ENCODE measurements at places on chromosomes 5 and 9.
A peak's percentile ranks its signal among the peaks of the same experiment; 100 is the strongest.

GRCh38 chr9:2116073-2116472 lies 100.9 kb downstream of the SMARCA2 start:
- peak; percentile 4 for DNase-seq
- H3K36me3 ChIP-seq, result peaks cover 29% of the 10 kb centered on the region
- no peak overlapping the region for H3K4me3 ChIP-seq
- H3K27me3 ChIP-seq, result no peaks in the 10 kb centered on the region
- H3K4me1 ChIP-seq, result no peaks in the 10 kb centered on the region
- no peak overlapping the region for H3K27ac ChIP-seq

GRCh38 chr9:111601237-111602018 lies 2.0 kb upstream of the PTGR1 start:
- H3K4me3 ChIP-seq, result no peak overlapping the region
- no peak overlapping the region for H3K27ac ChIP-seq
- H3K4me1 ChIP-seq, result peaks cover 21% of the 10 kb centered on the region
- peaks cover 43% of the 10 kb centered on the region for H3K27me3 ChIP-seq
- DNase-seq, result no peak
- no peaks in the 10 kb centered on the region for H3K36me3 ChIP-seq

- no peak overlapping the region for H3K4me3 ChIP-seq
- DNase-seq, result no peak
- H3K27ac ChIP-seq, result no peak overlapping the region
- no peaks in the 10 kb centered on the region for H3K36me3 ChIP-seq
Measured at GRCh38 chr5:151664694-151665585, 21.8 kb downstream of the SPARC start.

DNA sequence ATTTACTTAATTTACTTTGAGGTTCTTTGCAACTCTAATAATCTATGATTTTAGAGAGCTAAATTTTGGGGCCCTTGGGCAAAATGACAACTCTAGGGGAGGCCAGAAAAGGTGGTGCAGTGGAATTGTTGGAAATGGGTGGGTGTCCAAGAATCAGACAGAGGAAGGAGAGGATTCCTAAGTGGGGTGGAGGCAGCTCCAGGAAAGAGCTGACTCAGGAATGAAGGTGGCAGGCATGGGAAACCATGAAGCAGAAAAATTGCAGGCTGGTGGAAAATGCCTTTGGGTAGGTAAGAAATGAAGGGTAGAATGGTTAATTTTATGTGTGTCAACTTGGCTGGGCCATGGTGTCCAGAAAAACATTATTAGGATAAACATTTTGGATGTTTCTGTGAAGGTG lies 248.5 kb upstream of the TUT7 start:
- no peak overlapping the region for H3K27ac ChIP-seq
- no peaks in the 10 kb centered on the region for H3K36me3 ChIP-seq
- H3K4me3 ChIP-seq, result no peak overlapping the region
- H3K27me3 ChIP-seq, result peaks cover 13% of the 10 kb centered on the region
- H3K4me1 ChIP-seq, result no peaks in the 10 kb centered on the region

DNA sequence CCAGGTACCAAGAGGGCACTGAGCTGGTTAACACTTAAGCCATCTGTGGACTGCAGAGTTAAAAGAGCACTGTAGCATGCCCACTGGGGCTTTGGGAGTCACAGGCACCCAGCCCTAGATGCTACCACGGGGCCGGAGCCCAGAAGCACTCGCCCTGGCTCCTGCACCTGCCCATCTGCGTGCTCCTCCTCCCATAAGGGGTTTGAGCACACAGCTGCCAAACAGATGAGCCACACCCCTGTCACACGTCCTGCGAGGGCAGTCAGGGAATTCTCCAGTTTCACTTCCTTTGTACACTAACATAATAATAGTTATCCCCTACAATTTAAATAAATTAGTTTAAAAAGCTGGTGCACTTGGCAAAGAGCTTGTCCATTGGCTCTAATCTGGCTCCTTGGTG lies 4.5 kb upstream of the PCA3 start:
- DNase-seq, result no peak
- H3K27ac ChIP-seq, result no peak overlapping the region
- H3K4me3 ChIP-seq, result no peak overlapping the region
- H3K27me3 ChIP-seq, result peaks cover 4% of the 10 kb centered on the region
- H3K4me1 ChIP-seq, result peaks cover 19% of the 10 kb centered on the region
- no peaks in the 10 kb centered on the region for H3K36me3 ChIP-seq

DNA sequence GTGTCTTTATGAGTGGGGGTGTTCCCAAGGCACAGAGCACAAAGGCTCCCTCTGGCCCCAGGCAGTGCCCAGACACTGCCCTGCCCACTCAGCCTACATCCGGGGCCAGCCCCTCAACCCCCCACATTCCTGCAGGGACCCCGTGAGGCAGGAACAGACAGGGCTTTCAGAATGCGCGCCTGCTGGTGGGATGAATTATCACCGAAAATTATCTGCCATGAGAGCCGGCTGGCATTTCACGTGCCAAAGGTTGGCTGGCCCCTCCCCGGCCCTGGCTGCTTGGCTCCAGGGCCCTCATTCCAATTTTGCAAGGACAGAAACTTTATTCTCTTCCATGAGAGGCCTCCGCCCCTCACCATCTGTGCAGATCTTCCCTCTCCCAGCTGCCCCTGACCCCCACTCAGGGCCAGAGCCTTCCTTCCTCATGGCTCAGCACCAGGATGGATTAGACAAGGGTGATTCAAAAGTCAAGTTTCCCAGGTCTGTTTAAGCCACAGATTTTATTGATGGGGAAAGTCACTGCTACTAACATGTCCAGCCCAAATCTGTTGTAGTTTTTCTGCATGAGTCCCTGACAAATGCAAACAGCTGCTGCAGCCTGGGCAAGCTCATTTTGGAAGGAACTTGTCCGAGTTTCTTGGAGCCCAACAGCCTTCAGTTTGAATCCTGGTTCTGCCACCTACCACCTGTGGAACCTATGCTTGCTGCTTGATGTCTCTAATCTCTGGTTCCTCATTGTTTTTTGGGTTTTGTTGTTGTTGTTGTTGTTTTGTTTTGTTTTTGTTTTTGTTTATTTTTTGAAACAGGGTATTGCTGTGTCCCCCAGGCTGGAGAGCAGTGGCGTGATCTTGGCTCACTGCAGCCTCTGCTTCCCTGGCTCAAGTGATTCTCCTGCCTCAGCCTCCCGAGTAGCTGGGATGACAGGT lies 32.3 kb upstream of the WDR38 start:
- H3K4me3 ChIP-seq, result no peak overlapping the region
- no peak for DNase-seq
- peaks cover 8% of the 10 kb centered on the region for H3K27me3 ChIP-seq

GRCh38 chr9:117224695-117225094 lies 190.2 kb downstream of the ASTN2 start:
- no peak overlapping the region for H3K27ac ChIP-seq
- H3K36me3 ChIP-seq, result no peaks in the 10 kb centered on the region

- no peaks in the 10 kb centered on the region for H3K36me3 ChIP-seq
- H3K27me3 ChIP-seq, result peaks cover 61% of the 10 kb centered on the region
- H3K27ac ChIP-seq, result no peak overlapping the region
Measured at GRCh38 chr9:132575005-132575609, 7.3 kb upstream of the BARHL1 start.

GRCh38 chr5:28216939-28217360 lies 1178.6 kb upstream of the CDH9 start:
- no peak for DNase-seq
- no peak overlapping the region for H3K27ac ChIP-seq
- no peaks in the 10 kb centered on the region for H3K36me3 ChIP-seq
- peaks cover 2% of the 10 kb centered on the region for H3K4me1 ChIP-seq
- H3K4me3 ChIP-seq, result no peak overlapping the region
- no peaks in the 10 kb centered on the region for H3K27me3 ChIP-seq

DNA sequence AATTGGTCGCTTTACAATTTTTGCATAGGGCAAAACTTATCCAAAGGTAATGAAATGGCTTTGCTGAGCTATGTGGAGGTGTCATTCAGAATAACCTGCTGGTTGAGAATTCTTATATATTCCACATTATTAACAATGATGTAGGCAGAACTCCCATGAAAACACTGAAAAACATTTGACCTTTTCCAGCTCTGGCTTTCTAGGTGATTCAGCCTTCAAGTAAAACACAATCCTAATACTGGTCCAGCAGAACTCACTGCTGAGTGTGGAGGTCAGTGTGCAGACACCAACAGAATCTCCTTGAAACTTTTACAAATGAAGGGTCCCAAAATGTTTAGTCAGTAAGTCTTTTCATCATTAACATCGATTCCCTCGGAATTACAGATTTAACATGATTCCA lies 162.0 kb upstream of the EFNA5 start:
- no peak for DNase-seq
- H3K27ac ChIP-seq, result no peak overlapping the region
- no peaks in the 10 kb centered on the region for H3K27me3 ChIP-seq

DNA sequence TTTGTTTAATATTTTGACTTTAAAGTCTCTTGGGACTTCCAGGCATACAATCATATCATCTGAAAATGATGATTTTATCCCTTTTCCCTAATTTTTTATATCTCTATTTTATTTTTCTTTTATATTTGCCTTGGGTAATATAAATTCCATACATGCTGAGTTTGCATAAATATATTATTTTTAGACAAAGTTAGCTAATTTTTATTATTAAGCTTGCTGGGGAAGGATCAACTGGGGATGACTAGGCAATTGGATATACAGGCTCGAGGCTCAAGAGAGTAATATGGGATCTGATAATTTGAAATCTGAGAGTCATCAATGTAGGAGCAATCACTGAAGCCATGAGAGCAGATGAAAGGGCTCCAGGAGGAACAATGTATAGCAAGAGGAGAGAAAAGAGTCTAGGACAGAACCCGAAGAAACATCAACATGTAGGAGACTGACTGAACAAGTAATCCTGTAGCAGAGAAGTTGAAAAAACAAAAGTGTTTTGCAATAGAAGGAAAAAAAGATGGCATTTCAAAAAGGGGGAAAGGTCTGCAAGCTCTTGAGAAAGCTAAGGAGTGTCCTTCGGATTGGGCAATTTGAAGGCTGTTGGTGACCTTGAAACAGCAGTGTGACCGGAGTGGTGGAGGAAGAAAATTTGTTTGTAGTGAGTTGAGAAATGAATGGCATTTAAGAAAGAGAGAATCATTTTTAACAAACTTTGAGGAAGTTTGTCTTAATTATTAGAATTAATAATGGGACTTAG lies 17.0 kb upstream of the RHOBTB3 start:
- no peaks in the 10 kb centered on the region for H3K36me3 ChIP-seq
- H3K4me1 ChIP-seq, result peaks cover 22% of the 10 kb centered on the region
- H3K27me3 ChIP-seq, result peaks cover 3% of the 10 kb centered on the region
- no peak overlapping the region for H3K27ac ChIP-seq
- no peak overlapping the region for H3K4me3 ChIP-seq
- no peak for DNase-seq

GRCh38 chr5:179475208-179475751 lies 75.1 kb upstream of the RUFY1 start:
- DNase-seq, result no peak
- H3K27me3 ChIP-seq, result peaks cover 14% of the 10 kb centered on the region
- H3K36me3 ChIP-seq, result no peaks in the 10 kb centered on the region
- H3K4me1 ChIP-seq, result no peaks in the 10 kb centered on the region
- no peak overlapping the region for H3K27ac ChIP-seq

DNA sequence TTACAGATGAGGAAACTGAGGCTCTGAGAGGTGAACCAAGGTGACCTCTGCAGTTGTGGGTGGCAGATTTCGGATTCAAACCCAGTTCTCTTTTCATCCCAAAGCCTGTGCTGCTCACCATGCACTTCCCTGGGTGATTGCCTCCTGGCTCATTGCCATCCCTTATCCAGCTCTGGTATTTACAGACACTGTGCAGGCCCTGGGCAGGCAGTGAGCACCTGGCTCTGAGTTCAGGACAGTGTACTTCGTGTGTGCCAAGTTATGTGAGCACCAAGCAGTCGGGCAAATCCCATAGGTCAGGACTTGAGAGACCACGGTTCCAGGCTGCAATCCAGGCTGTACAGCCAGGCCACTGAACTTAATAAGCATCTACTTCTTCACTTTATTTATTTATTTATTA lies 1.4 kb downstream of the LRSAM1 start:
- no peak overlapping the region for H3K27ac ChIP-seq
- peaks cover 31% of the 10 kb centered on the region for H3K4me1 ChIP-seq
- no peak for DNase-seq
- peaks cover 46% of the 10 kb centered on the region for H3K36me3 ChIP-seq
- peak overlapping the region; percentile 99 for H3K4me3 ChIP-seq

DNA sequence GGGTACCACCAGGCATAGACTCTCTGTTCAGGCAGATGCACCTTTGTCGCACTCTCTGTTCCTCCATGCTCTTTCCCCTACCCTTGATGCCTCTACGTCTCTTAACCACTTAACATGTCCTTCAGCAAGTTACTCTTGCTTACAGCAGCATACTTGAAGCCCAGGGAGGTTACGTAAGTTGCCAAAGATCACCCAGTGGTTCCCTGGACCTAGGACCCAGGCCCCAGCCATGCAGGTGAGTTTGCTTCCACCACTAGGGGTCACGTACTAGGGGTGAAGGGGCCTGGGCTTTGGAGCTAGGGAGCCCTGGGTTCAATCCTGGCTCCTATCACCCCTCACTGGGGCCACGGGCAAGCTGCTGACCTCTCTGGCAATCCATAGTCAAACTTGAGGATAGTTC lies 8.9 kb downstream of the AKNA start:
- no peak overlapping the region for H3K4me3 ChIP-seq
- H3K36me3 ChIP-seq, result peaks cover 72% of the 10 kb centered on the region
- H3K4me1 ChIP-seq, result peaks cover 91% of the 10 kb centered on the region
- DNase-seq, result no peak

- no peaks in the 10 kb centered on the region for H3K36me3 ChIP-seq
- no peak overlapping the region for H3K4me3 ChIP-seq
- H3K27me3 ChIP-seq, result peaks cover 2% of the 10 kb centered on the region
- H3K27ac ChIP-seq, result no peak overlapping the region
Measured at GRCh38 chr5:97836816-97837215, 653.8 kb upstream of the RIOK2 start.

DNA sequence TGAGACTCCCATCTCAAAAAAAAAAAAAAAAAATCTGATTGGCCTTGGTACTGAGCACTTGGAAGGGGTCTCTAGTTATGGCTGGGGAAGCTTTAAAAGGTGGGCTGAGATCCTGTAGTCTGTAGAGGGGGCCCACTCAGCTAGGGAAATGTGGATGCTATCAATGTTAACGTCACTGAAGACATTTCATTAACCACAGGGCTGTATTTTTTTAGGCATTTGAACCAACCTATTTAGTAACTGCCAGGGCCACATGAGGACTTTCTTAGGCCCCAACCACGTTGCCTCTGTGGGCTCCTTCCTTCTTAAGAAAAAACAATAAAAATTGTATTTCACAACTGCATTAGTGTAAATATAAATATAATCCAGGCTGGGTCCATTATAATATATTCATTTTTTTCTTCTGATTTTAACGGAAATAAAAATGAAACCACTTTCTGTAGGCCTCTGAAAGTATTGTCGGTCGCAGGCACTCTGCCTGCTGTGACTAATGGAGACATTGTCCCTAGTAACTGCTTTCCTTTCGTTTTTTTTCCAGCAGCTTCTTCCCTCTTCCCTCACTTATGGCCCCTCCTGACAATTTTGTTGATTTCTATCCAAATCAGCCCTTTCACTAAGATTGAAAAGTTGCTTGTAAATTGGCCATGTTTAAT lies 71.6 kb downstream of the GCNT1 start:
- no peaks in the 10 kb centered on the region for H3K36me3 ChIP-seq
- H3K4me1 ChIP-seq, result peaks cover 6% of the 10 kb centered on the region
- H3K27me3 ChIP-seq, result no peaks in the 10 kb centered on the region

All from activated naive CD8-positive, alpha-beta T cell treated with anti-CD3 and anti-CD28 coated beads, Interleukin-2, amount 50 U/mL, for 24 hours (primary cell).